ENCODE measurements at places on chromosomes 1 and 21.

DNA sequence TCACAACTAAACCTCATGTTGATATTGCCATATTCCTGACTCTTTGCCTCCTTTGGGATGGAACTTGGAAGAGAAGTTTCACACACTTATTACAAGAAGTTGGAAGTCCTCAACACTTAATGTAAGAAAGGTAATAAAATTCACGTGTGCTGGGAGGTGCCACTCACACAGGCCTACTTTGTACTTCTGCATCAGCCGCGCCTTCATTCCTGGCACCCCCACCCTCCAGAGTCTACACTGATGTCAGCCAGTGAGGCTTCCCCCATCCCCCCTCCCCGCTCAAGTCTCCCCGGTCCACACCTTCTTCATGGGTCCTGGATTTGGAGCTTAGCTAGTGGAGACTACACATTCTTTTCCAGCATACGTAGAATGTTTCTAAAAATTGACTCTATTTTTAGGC is 24.8 kb upstream of the SLC45A1 start:
- DNase-seq, result no peak

- no peak for DNase-seq
Observed at GRCh38 chr1:172041742-172042141, 200.4 kb downstream of the DNM3 start.

- DNase-seq, result no peak
Observed at GRCh38 chr1:236341298-236341697, 52.8 kb upstream of the EDARADD start.

GRCh38 chr1:170670802-170671628 is 7.1 kb downstream of the PRRX1 start:
- no peak for DNase-seq

DNA sequence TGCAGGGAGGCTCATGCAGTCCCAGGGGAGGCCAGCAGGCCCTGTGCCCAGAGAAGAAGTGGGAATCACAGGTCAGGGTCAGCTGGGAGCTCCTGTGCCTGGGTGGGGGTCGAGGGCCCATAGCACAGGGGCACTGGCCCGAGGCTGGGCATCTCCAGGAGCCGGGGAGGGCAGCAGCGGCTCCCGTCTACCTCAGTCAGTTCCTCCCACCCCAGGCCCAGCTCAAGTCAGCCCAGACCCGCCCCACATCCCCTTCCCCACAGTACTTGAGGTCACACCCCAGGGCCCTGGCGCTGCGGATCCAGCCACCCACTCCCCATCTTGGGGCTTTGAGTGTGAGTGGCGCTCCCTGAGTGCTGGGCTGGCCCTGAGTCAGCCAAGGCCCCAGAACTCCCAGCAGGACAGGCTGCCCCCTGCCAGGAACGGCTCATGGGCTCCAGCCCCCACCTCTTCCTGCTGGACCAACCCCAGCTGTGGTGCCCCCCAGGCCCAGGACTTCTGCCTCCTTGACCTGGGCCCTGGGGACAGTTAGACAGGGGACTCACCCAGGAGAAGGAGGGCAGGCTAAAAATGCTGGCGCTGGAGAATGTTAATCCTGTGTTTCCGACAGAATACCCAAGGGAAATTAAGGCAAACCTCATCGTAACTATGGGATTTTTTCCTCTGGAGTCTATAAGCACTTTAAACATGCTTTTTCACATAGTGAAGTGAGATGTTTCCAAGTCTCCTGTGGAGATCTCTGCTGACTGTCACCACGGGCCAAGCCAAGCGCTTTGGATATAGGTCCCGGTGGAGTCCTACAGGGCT is 68.8 kb upstream of the COL6A1 start:
- no peak for DNase-seq

- DNase-seq, result no peak
Observed at GRCh38 chr1:4970532-4970931, 316.1 kb downstream of the AJAP1 start.

- no peak for DNase-seq
Observed at GRCh38 chr1:35863881-35864625, 19.0 kb upstream of the AGO1 start.

- DNase-seq, result no peak
Observed at GRCh38 chr1:245110406-245110805, 44.4 kb upstream of the KIF26B start.

GRCh38 chr1:224189561-224189960 is 6.5 kb downstream of the DEGS1 start:
- DNase-seq, result no peak

GRCh38 chr21:35217504-35218060 is 168.5 kb upstream of the RUNX1 start:
- DNase-seq, result no peak

- DNase-seq, result no peak
Observed at GRCh38 chr1:46575300-46575699, 23.9 kb upstream of the KNCN start.

GRCh38 chr1:184017306-184017705 is 20.2 kb downstream of the COLGALT2 start:
- no peak for DNase-seq

DNA sequence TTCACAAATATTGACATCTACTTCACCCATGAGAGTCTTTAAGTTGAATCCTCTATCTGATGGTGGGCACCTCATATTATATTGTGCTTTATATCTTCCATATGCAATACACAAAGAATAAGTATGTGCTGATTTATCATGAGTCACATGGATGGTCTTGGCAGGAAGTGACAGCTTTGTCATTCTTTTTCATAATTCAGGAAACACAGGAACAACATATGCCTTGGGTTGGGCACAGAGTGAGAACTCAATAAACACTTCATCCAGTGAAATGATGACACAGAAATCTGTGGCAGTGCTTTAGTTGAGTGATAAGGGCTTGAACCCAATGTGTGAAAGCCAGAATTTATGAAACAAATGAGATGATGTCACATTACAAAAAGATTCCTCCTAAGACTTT is 41.2 kb downstream of the GADD45A start:
- no peak for DNase-seq

- DNase-seq, result peak; percentile 67
Observed at GRCh38 chr1:114282751-114283403, 129.2 kb upstream of the SYT6 start.

- DNase-seq, result no peak
Observed at GRCh38 chr1:33321178-33321577, 280 bp upstream of the A3GALT2 start.

All from stimulated activated CD4-positive, alpha-beta T cell treated with anti-CD3 and anti-CD28 coated beads, Interleukin-1b, Interleukin-23, amount 100 ng/mL, for 1 hour (primary cell).